ENCODE measurements at places on chromosomes 3 and 15. TPM values are rescaled to one million over a fixed set of nuclear protein-coding genes. Genes with fewer than 3 reads are reported as not detected.

DNA sequence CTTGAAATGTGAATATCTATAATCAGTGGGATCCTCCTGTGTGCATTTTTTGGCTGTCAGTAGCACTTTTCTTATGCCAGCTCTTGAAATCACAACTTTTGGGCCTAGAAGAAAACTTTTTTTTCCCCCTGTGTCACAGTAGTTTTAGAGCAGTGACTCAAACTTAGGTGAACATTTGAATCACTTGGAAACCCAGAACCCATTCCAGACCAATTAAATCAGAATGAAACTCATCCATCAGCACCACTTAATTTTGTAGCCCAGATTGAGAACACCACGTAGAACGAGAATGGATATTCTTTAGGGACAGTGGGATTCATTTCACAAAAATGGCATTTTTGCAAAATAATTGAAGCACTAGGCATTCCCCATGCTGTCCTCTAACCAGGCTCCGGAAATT lies 224.8 kb upstream of the NANOGP8 start:
- H3K4me3 ChIP-seq: no peak overlapping the region
- no peak for DNase-seq
- no peaks in the 10 kb centered on the region for H3K4me1 ChIP-seq
- H3K27me3 ChIP-seq: no peaks in the 10 kb centered on the region

DNA sequence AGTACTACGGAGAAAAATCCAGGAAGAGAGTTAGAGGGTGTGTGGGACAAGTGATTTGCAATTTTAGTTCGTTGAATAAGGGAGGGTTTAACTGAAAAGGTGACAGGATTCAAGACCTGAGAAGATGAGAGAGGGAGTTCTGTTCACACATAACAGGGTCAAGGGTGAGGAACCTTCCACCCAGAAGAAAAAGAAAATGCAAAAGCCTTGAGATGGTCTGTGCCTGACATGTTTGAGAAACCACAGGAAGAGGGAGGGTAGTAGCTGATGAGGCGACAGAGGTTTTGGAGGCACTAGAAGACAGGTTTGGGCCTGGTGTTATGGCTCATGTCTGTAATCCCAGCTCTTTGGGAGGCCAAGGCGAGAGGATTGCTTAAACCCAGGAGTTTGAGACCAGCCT lies 591 bp upstream of the SLC25A20 start:
- no peak for DNase-seq
- no peaks in the 10 kb centered on the region for H3K27me3 ChIP-seq
- H3K36me3 ChIP-seq: no peaks in the 10 kb centered on the region
- peak overlapping the region; percentile 88 for H3K4me3 ChIP-seq
- H3K27ac ChIP-seq: peak overlapping the region; percentile 88
- peaks cover 13% of the 10 kb centered on the region for H3K4me1 ChIP-seq

GRCh38 chr15:48905847-48906246 lies 27.9 kb downstream of the EID1 start:
- no peak for DNase-seq
- no peak overlapping the region for H3K27ac ChIP-seq
- no peak overlapping the region for H3K4me3 ChIP-seq
- H3K27me3 ChIP-seq: no peaks in the 10 kb centered on the region

The LYZL4 gene
- 0.76 TPM for polyA plus RNA-seq

DNA sequence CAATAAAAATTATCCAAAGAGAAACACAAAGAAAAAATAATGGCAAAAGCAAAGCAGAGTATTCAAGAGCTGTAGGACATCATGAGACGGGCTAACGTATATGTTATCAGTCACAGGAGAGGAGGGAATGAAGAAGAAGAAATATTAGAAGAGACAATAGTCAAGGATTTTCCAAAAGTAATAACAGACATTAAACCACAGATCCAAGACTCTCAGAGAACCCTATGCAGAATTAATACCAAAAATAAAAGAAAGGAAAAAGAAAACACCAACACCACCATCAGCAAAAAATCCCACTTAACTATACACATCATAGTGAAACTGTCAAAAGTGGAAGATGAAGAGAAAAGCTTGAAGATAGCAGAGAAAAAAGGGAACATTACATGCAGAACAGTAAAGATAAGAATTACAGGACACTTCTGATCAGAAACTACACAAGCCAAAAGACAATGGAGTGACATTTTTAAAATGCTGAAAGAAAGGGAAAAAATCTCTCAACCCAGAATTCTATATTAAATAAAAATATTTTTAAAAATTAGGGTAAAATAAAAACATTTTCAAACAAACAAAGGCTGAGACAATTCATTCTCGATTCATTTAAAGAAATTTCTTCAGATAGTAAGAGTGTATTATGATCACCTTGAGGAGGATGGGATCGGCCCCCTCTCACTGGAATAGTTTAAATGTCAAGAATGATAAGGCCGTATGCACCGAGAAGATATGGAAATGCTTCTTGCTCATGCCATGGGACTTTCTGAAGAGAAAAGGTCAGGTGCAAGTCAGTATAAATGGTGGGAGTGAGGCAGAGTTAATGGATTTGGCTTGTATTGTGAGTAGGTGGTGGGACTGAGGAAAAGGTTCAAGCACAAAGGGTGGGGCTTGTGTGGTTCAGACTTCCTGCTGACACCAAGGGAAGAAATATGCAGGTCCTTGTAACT lies 28.5 kb downstream of the TM2D3 start:
- peaks cover 37% of the 10 kb centered on the region for H3K36me3 ChIP-seq
- no peak for DNase-seq
- H3K27me3 ChIP-seq: no peaks in the 10 kb centered on the region
- no peak overlapping the region for H3K4me3 ChIP-seq

The NTRK3 gene
- 1.3 TPM for polyA plus RNA-seq

The BNIP2 gene
- polyA plus RNA-seq: 43.5 TPM

The AGTR1 gene
- polyA plus RNA-seq: 0.99 TPM

DNA sequence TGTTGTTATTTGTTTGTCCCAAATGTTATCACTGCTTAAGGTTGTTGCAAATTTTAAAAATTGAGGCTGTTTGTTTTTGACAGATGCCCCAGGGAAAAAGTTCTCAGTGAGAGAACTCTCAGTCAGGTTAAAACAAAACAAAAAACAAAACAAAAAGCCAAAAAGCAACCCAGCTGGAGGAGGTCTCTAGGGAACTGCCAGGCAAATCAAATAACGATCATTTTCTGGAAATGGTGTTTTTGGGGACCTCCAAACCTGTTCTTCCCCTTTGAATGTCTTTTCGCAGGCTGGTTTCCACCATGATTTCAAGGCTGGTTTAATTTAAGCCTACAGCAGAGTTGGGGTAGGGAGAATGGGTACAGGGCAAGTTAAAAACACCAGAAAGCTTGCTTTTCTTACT lies 27.2 kb downstream of the SPINK8 start:
- no peaks in the 10 kb centered on the region for H3K27me3 ChIP-seq
- H3K4me3 ChIP-seq: no peak overlapping the region
- H3K36me3 ChIP-seq: no peaks in the 10 kb centered on the region
- H3K27ac ChIP-seq: no peak overlapping the region
- H3K4me1 ChIP-seq: peaks cover 7% of the 10 kb centered on the region

GRCh38 chr15:84992157-84992944 lies 10.7 kb downstream of the PDE8A start:
- H3K4me3 ChIP-seq: no peak overlapping the region
- H3K27ac ChIP-seq: no peak overlapping the region
- H3K4me1 ChIP-seq: peaks cover 33% of the 10 kb centered on the region

The CHRNA3 gene
- polyA plus RNA-seq: 0.48 TPM

GRCh38 chr3:146640955-146641867 lies 36.1 kb upstream of the PLSCR5 start:
- H3K27me3 ChIP-seq: no peaks in the 10 kb centered on the region
- H3K4me3 ChIP-seq: no peak overlapping the region
- no peak for DNase-seq
- no peaks in the 10 kb centered on the region for H3K4me1 ChIP-seq
- no peaks in the 10 kb centered on the region for H3K36me3 ChIP-seq

The LRRIQ4 gene
- polyA plus RNA-seq: not detected

The ZNF385D gene
- polyA plus RNA-seq: 0.29 TPM

The VGLL3 gene
- 0.26 TPM for polyA plus RNA-seq

The ISLR2 gene
- 0.20 TPM for polyA plus RNA-seq

The TMCO5A gene
- polyA plus RNA-seq: not detected

The PIK3R4 gene
- 26.6 TPM for polyA plus RNA-seq

GRCh38 chr3:25156626-25157025 lies 271.4 kb upstream of the RARB start:
- no peak for DNase-seq
- no peaks in the 10 kb centered on the region for H3K27me3 ChIP-seq
- no peak overlapping the region for H3K27ac ChIP-seq
- no peaks in the 10 kb centered on the region for H3K4me1 ChIP-seq

The CFAP91 gene
- polyA plus RNA-seq: 11.0 TPM

- no peaks in the 10 kb centered on the region for H3K27me3 ChIP-seq
Measured at GRCh38 chr3:45730409-45731154, 41.4 kb downstream of the SACM1L start.

The HTR3D gene
- not detected for polyA plus RNA-seq

- no peaks in the 10 kb centered on the region for H3K4me1 ChIP-seq
- no peaks in the 10 kb centered on the region for H3K36me3 ChIP-seq
- H3K27ac ChIP-seq: no peak overlapping the region
- H3K4me3 ChIP-seq: no peak overlapping the region
- no peaks in the 10 kb centered on the region for H3K27me3 ChIP-seq
Measured at GRCh38 chr3:69770219-69770618, 31.0 kb downstream of the MITF start.

The WNT7A gene
- 0.59 TPM for polyA plus RNA-seq

The ATP13A5 gene
- polyA plus RNA-seq: not detected

The RTP3 gene
- not detected for polyA plus RNA-seq

DNA sequence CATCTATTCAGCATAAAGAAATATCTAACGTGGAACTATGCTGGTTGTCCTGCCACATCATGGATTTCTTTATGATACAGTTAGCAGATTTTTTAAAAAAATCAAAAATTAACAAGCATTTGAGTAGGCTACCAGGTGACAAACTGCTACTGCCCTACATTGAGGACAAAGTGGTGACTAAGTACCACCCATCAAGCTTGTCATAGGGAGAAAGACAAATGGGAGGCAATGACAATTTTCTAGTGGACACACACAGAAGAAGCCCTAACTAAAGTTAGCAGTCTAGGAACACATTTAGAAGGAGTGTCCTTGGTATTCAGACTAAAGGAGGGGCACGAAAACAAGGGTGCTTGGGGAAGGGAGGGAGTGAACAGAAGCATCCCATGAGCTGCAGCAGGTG lies 131.2 kb downstream of the TBL1XR1 start:
- no peaks in the 10 kb centered on the region for H3K27me3 ChIP-seq
- H3K36me3 ChIP-seq: no peaks in the 10 kb centered on the region
- no peak for DNase-seq
- no peak overlapping the region for H3K27ac ChIP-seq
- H3K4me1 ChIP-seq: peaks cover 74% of the 10 kb centered on the region
- no peak overlapping the region for H3K4me3 ChIP-seq

GRCh38 chr3:116288485-116288884 lies 156.8 kb downstream of the LSAMP start:
- H3K27ac ChIP-seq: no peak overlapping the region
- no peak overlapping the region for H3K4me3 ChIP-seq
- no peaks in the 10 kb centered on the region for H3K36me3 ChIP-seq
- DNase-seq: no peak
- H3K4me1 ChIP-seq: no peaks in the 10 kb centered on the region

GRCh38 chr3:179421500-179421899 lies 29.8 kb downstream of the GNB4 start:
- no peaks in the 10 kb centered on the region for H3K27me3 ChIP-seq
- H3K4me3 ChIP-seq: no peak overlapping the region
- peaks cover 58% of the 10 kb centered on the region for H3K36me3 ChIP-seq
- no peak overlapping the region for H3K27ac ChIP-seq
- no peaks in the 10 kb centered on the region for H3K4me1 ChIP-seq

DNA sequence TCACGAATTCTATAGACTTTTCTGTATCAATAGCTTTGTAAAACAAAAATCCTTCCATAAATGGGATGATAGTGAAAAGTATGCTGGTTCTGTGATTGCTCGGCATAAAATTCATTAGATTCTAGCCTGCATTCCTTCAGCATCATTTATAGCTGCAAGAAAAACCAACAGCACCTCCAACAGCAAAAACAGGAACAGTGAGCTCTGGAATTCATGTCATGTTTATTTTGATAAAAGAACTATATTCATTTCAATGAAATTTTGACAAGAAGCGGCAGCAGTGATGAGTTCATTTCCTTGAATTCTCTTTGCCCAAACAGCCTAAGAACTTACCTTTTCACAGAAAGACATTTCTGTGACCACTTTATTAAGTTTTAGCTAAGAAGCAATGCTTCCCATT lies 515.2 kb upstream of the CCDC54 start:
- H3K4me3 ChIP-seq: no peak overlapping the region
- H3K4me1 ChIP-seq: no peaks in the 10 kb centered on the region
- H3K27me3 ChIP-seq: no peaks in the 10 kb centered on the region
- no peak overlapping the region for H3K27ac ChIP-seq
- DNase-seq: no peak
- no peaks in the 10 kb centered on the region for H3K36me3 ChIP-seq

GRCh38 chr3:155243512-155243921 lies 50.0 kb downstream of the STRIT1 start:
- no peaks in the 10 kb centered on the region for H3K27me3 ChIP-seq
- H3K36me3 ChIP-seq: no peaks in the 10 kb centered on the region
- no peaks in the 10 kb centered on the region for H3K4me1 ChIP-seq
- H3K4me3 ChIP-seq: no peak overlapping the region
- no peak overlapping the region for H3K27ac ChIP-seq

The MAP6D1 gene
- 0.99 TPM for polyA plus RNA-seq

- no peaks in the 10 kb centered on the region for H3K36me3 ChIP-seq
- no peak for DNase-seq
- no peaks in the 10 kb centered on the region for H3K4me1 ChIP-seq
- no peak overlapping the region for H3K4me3 ChIP-seq
- no peak overlapping the region for H3K27ac ChIP-seq
Measured at GRCh38 chr15:87597346-87598052, 659.0 kb downstream of the NTRK3 start.

DNA sequence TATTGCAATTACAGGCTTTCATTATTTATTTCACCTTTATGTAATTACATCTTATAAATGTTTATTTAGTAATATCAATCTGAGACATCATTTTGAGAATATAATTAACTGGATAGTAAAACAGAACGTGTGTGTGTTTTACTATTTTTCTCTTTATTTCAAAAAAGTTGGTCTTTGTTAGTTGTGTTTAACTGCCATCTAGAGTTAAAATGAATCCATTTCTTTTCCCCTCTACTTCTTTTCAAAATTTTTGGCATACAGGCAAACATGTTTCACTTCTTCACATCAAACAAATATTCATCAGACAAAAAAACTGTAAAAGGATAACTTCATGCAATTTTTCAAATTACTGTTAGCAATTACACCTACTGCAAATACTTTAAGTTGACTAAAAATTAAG lies 61.1 kb downstream of the FEZF2 start:
- H3K36me3 ChIP-seq: no peaks in the 10 kb centered on the region
- H3K27me3 ChIP-seq: no peaks in the 10 kb centered on the region
- H3K4me1 ChIP-seq: no peaks in the 10 kb centered on the region
- H3K4me3 ChIP-seq: no peak overlapping the region
- no peak overlapping the region for H3K27ac ChIP-seq
- no peak for DNase-seq

All from spleen (tissue), 13 donors.